GM23248 (cell line): ENCODE measurements at places on chromosomes 16 and 17. TPM values are rescaled to one million over a fixed set of nuclear protein-coding genes. Genes with fewer than 3 reads are reported as not detected.

Gene C17orf107
- 3.8 and 8.8 TPM in 2 replicates for total RNA-seq

Gene CHAD
- not detected in 2 replicates for total RNA-seq

Gene LPCAT2
- total RNA-seq: 12.4 and 27.4 TPM in 2 replicates

Gene PRSS27
- total RNA-seq: 0.76 TPM in 1 of 2 replicates, not detected in the other

Gene SLC52A1
- 0.22 TPM in 1 of 2 replicates, not detected in the other for total RNA-seq

Gene LRRC46
- not detected in 2 replicates for total RNA-seq

Gene FOXO3B
- total RNA-seq: 5.8 and 11.5 TPM in 2 replicates

Gene MT1E
- 178 TPM in 2 replicates for total RNA-seq

Gene CD300LF
- total RNA-seq: not detected in 2 replicates

DNA sequence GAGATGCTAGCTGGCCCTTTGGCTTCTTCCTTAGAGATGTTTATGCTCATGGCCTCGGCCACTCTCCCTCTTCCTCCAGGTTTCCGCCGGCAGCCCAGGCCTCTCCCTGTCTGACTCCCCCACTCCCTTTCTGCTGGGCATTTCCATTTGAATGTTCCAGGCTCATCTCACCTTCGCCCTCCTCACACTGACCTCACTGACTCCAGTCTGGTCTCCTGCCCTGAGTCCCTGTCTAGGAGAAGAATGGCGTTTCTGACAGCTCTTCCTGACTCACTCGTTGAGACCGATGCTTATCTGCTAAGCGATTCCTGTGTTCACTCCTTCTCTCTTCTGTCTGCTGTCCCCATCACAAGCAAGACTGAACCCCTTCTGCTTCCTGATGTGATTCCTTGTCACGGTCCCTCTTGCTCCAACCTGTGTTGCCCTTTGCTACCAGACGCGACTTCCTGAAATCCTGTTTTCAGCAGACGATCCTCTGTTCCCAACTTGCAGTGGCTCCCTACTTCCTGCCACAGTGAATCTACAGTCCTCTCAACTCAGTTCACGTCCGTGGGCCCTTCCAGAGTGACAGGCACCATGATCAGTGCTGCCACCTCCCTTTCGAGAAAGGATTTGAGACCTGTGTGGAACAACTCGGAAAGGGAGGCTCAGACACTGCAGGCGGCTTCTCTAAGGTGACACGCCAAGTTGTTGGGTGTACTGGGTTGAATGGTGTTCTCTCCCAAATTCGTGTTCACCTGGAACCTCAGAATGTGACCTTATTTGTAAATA, 176.4 kb downstream of the MSI2 start:
- DNase-seq: no peak

- no peak for DNase-seq
Measured at GRCh38 chr16:28087675-28088300, 24.3 kb upstream of the GSG1L start.

GRCh38 chr17:17841601-17842025, 4.8 kb upstream of the SREBF1 start:
- no peak for DNase-seq

- DNase-seq: no peak
Measured at GRCh38 chr16:78489072-78489471, 389.6 kb downstream of the WWOX start.

DNA sequence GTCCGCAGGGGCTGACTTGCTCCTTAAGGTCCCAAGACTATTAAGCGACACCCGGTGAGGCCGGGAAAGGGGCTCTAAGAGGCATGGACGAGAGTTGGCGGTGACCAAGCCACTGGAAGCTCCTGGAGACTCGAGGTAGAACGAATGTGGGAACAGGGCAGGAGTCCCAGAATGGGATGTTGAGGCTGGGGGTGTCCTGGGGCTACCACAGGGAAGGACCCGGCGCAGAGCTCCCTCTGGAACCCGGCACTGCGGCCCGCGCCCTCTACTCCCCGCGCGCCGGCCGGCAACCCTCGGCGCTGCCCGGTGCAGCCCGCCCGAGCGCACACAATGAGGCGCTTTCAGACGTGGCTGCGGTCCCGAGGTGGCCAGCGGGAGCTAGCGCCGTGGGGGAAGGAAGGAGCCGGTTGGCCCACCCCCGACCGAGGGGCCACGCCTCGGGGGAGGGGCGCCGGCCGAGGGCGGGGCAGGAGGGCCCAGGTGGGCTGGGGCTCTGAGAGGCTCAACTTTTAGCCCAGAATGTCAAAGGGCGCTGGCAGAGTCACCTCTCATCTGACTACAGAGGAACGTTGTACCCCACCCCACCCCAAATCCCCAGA, at the start of gene CHST6:
Gene CHST6, minus strand, starts transcription at position 366 of the 599 bp plus-strand sequence. CDS start 15,613 bp downstream, outside the sequence.
- peak; percentile 54 for DNase-seq

- peak; percentile 87 for DNase-seq
Measured at GRCh38 chr17:76736349-76737081, 616 bp downstream of the SRSF2 start.

DNA sequence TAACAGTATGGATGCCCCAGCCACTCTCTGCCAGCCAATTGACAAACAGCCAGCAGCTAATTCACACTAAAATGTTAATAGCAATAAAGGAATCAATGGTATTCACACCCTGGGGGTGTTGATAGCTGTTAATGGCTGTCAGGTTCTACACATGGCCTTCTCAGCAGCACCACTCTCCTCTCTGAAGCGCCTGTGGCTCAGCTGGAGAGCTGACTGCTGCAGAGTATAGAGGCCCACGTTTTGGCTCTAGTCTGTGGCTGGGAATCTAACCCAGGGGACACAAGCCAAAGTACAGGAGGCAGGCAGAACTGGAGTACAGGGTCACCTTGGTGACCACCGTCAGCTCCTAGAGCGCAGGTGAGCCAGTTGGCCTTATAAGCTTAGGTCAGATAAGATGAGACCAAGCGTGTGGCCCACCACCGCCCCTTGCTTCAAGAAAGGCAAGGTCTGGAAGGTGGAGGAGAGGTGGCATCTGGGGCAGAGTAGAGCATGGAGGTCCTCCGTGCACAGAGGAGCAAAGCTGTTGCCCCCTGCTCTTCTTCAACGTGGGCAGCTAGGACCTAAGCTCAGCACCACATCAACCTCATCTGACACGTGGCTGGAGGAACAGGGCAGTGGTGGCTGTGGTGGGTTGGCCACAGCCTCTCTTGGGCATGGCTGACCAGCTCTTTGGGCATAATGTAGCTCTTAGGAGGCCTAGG, 25.4 kb downstream of the CCR7 start:
- no peak for DNase-seq

- DNase-seq: no peak
Measured at GRCh38 chr16:62625326-62625725, 589.1 kb upstream of the CDH8 start.

DNA sequence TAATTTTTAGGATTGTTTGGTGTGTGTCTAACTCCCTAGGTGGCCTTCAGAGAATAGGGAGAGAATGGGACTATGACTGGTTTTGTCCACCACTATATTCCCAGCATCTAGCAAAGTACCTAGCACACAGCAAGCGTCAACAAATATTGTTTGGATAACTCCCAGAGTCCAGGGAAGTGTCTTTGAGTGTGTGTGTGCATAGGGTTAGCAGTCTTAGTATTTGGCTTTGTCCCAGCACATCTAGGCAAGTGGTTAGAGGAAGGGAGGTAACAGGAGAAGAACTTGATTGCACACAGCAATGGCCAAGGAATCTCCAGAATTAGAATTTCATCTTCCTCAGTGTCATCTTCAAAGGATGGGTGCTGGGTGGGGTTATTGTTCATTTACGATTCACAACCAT, 385.4 kb upstream of the CDH5 start:
- DNase-seq: no peak

DNA sequence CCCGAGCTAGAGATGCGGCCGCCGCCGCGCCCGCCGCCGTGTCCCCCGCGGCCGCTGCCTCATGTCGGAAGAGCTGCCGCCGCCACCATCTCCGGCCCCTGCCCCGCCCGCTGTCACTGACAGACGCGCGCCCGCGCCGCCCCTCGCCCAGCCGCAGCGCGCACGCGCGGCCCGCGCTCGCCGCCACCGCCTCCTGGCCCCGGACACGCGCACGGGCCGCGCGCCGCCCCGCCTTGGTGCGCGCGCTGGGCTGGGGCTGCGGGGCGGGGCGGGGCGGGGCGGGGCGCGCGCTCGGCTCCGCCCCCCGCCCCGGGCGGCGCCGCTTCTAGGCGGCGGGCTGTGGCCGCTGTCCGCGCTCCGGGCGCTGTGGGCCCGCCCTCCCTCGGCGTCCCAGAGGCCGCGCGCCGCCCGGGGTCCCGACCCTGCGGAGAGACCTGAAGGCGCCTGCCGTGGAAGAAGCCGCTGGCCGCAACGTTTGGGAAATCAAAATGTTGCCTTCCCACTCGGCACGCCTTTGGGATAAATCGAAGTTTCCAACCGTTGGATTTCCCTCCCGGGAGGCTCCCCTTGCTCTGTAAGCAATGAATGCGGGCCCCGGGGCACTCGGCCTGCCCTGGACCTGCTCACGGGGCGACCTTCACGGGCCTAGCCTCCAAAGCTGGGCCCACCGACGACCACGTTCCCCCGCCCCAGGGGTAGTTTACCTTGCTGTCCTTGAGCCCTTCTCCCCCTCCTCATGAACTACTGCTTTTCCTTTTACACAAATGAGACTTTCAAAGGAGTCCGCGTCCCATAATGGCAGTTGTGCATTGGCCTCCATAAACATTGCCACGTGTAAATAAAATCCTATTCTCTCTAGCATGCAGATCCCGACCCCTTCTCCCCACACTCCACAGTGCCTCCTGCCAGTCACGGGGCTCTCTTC, at the start of gene ADCY9:
Gene ADCY9, minus strand, starts transcription at position 118 of the 925 bp plus-strand sequence. CDS start 1,000 bp downstream, outside the sequence.
- DNase-seq: peak; percentile 87

DNA sequence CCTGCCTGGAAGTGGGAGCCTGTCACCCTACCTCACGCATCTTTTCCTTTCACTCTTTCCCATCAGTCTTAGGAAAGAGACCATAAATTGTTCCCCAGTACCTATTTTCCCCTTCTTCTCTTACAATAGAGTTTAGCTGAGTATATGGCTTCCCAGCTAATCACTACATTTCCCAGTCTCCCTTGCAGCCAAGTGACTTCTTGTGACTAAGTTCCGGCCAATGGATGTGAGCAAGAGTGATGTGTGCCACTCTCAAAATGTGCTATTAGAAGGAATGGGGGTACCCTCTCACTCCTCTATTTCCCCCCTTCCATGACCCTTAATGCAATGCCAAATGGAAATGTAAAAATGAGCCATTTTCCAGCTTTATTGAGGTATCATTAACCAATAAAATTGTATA, 8.2 kb upstream of the PYY start:
- no peak for DNase-seq

GRCh38 chr17:77695386-77695785, 263.1 kb upstream of the TNRC6C start:
- no peak for DNase-seq

DNA sequence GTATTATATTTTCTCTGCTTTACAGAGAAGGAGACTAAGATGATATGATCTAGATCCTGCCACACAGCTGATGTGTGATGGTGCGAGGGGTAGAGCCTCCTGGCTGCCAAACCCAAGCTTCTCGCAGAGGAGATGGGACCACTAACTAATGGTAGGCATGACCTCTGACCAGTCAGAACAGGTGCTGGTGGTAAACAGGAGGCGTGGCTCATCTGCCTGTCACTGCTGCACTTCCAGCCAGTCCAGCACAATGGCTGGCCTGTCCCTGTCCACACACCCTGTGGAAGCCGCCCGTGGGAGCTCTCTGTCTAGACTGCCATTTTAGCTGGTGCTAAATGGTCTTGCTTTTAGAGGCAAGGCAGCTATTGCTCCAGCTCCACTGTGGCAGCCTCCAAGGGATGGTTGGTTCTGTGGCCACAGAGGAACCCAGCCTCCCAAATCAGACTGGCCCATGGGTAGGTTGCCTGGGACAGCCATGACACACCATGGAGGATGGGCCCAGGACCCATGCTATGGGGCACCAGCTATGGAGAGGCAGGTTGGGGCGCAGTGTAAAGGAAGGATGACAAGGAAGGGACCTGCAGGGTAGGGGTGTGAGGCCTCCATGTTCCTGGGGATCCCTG, 86.7 kb downstream of the KSR1 start:
- DNase-seq: no peak

DNA sequence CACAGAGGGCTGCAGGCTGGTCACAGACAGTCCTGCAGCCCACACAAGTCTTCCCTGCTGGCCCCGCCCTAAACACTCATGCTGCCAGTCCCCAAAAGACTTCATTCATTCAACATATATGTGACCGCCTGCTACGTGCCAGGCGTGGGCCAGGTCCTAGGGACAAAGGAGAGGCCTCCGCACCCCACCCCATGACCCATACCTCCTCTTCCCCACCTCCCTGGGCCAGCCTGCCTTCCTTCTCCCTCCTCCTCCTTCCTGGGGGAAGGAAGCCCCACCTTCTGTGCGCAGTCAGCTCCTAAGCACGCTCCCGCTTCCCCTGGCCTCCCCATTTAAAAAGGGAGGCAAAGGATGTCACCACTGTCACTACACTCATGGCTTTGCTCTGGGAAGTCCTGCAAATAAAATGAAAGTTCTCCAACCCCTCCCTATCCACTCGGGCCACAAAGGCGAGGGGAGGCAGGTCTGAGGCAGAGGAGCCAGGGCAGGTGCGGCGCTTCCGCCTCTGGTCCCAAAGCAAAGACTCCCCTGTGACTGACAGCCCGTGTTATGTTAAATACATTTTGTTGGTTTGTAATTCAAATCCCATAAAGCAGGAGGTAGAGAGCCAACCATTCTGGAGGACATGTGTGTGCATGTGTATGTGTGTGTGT, 9.0 kb downstream of the DNAAF8 start:
- DNase-seq: peak; percentile 30

- no peak for DNase-seq
Measured at GRCh38 chr17:17727111-17727659, 45.9 kb downstream of the RAI1 start.

GRCh38 chr16:17748044-17748719, 277.4 kb upstream of the XYLT1 start:
- no peak for DNase-seq

GRCh38 chr16:74892574-74893461, 92.1 kb downstream of the WDR59 start:
- DNase-seq: no peak

DNA sequence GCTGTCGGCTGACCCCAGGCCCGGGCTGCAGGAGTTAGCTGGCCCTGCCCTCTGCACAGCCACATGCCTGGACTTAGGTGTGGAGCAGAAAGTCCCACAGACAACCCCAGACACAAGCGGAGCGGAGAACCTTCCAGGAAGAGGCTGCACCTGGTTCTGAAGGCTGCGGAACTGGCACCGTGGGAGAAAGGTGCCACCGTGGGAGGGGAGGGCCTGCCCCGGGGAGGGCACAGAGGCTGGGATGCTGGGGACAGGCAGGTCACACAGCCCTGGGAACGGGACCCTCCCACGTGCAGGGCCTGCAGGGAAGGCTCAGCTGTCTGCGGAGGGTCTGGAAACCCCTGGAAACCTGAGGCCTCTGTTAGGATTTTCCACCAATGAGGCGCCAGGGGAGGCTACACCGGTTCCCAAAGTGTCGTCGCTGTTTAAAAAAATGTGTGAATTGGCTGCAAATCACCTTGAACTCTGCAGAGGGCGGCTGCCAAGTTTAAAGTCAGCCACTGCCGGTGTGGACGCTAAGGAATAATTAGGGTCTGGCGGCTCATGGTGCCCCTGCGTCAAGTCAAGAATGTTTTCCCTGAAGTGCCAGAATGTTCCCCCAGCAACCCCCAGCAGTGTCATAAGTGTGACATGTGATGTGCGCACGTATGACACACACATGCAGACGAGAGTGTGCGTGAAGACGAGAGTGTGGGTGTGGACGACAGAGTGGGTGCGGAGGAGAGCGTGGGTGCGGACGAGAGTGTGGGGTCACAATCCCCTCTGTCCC, 50.9 kb upstream of the PABPN1L start:
- no peak for DNase-seq

GRCh38 chr16:77077256-77077922, 113.6 kb upstream of the MON1B start:
- no peak for DNase-seq

- peak; percentile 64 for DNase-seq
Measured at GRCh38 chr17:44878627-44879221, 20.5 kb downstream of the EFTUD2 start.

GRCh38 chr17:65385726-65386125, 175.7 kb downstream of the AXIN2 start:
- DNase-seq: no peak
